ENCODE measurements at places on chromosomes 6 and 20.

GRCh38 chr6:1015825-1016224, 296.1 kb upstream of the FOXQ1 start:
- no peak for DNase-seq

- no peak for DNase-seq
Measured at GRCh38 chr6:116101302-116101718, 657 bp downstream of the NT5DC1 start.

- DNase-seq, result no peak
Measured at GRCh38 chr6:32668226-32668747, 1.8 kb upstream of the HLA-DQB1 start.

- no peak for DNase-seq
Measured at GRCh38 chr6:32908897-32909296, 31.9 kb downstream of the HLA-DMB start.

- DNase-seq, result no peak
Measured at GRCh38 chr6:79301290-79301689, 66.8 kb upstream of the HMGN3 start.

DNA sequence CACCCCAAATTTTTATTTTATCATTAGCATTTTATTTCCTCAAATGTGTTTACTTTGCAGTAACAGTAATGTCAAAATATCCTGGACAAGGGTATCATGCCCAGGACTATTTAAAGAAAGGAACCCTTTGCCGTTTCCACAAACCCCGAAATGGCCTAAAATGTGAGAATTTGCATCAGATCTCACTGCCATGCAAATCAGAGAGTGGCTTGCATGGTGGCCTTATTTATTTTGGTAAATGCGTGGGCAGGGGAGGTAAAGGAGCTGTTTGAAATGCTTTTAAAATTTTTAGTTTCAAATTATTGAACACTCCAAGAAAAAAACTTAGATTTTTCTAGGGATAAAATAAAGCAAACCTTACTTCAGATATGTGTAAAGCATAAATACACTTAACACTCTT, 43.8 kb downstream of the ADAT2 start:
- no peak for DNase-seq

- DNase-seq, result no peak
Measured at GRCh38 chr6:157291356-157291755, 32.0 kb downstream of the TMEM242 start.

DNA sequence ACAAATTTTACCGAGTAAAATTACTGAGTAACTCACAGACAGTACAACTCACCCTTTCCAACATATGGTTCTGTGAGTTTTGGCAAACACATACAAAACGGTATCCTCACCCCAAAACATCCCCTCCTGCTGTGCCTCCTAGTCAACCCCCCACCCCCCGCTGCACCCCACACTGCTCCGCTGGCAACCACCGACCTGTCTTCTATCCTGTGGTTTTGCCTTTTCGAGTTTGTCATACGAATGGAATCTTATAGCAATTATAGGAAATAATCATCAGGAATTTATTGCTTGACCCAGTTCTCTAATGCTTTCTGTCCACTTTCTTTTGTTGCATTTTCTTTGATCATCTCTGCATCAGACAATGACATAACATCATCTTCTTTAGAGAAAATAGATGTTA, 312.3 kb downstream of the KIF16B start:
- DNase-seq, result peak; percentile 46

- no peak for DNase-seq
Measured at GRCh38 chr20:22584922-22585785, 782 bp upstream of the FOXA2 start.

DNA sequence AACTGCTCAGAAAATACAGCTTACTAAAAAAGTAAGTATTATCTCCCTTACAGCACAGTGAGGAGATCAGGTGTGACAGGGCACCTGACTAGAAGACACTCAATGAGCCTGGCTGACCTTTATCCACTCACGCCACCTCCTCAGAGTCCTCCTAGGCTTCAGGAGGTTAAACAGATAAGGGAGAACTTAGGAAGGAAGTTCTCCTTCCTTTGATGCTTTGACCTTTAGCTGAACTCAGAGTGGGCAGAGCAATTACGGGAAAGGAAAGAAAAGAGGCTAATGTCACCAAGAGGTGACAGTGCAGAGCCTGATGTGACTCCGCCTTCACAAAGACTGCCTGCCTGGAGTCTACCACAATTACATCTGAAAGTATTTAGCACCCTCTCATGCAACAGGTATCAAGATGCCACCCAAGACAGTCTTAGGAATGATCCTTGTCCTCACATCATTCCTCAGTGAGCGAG, 36.7 kb downstream of the MAN1A1 start:
- DNase-seq, result no peak

DNA sequence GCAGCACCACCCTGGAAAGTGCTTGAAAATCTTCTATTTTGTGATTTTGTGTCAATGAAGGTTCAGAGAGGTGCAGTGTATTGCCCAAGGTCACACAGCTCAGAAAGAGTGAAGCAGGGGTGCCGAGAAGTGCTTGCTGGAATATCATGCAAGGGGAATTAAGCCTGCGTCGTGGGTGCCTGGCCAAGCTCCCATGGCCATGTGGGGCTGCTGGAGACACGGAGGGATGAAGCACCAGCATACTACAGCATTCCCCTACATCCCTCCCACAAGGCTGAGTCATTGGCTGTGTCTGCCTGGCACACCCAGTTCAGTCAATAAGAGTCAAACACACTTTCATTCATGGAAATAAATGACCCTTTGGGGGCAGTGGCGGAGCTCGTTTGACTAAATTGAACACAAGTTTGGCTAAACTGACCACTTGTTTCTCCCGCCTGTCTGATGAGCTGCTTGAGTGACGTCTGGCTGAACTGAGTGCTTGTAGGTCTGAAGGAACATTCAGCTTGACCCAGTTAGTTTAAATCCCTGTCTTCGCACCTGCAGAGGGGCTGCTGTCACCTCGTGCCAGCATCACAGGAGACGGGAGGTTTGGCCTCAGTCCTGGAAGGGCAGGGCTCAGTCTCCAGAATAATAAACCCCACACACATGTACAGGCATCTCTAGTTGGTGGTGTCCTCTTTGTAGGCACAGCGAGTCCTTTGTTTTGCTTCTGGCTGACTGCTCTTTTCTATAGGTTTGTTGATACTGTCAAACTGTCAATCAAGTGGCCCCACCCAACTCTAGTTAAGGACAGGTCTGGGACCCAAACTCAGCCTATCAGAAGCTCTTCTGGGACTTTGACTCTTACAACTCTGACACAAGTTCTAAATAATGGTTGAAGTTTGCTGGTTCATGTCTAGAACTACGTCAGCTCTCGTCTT, 8.4 kb upstream of the TGM2 start:
- DNase-seq, result peak; percentile 74

DNA sequence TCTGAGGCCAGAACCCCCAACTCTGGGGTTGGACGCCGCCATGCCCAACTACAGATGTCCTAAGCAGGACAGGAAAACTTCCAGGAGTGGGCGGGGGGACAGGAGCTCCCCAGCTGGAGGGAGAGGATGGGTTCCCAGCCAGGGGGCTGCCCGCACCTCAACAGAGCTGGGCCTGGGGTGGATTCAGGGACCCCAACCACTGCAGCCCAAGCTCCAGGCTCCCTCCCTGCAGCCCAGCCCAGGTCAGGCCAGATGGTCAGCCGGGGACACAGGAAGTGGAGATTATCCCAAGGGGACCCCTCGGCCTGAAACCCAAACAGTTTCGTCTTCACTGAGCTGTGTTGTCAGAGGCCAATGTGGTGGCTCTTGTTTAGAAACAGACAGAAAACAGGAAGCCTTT, 9.4 kb downstream of the LAMA5 start:
- no peak for DNase-seq

- no peak for DNase-seq
Measured at GRCh38 chr20:3358676-3359340, 48.7 kb downstream of the DNAAF9 start.

GRCh38 chr6:154974485-154975149, 20.5 kb upstream of the TIAM2 start:
- no peak for DNase-seq

GRCh38 chr6:3324262-3324942, 65.7 kb downstream of the PSMG4 start:
- peak; percentile 52 for DNase-seq
